ENCODE measurements at places on chromosomes 2 and 18.

DNA sequence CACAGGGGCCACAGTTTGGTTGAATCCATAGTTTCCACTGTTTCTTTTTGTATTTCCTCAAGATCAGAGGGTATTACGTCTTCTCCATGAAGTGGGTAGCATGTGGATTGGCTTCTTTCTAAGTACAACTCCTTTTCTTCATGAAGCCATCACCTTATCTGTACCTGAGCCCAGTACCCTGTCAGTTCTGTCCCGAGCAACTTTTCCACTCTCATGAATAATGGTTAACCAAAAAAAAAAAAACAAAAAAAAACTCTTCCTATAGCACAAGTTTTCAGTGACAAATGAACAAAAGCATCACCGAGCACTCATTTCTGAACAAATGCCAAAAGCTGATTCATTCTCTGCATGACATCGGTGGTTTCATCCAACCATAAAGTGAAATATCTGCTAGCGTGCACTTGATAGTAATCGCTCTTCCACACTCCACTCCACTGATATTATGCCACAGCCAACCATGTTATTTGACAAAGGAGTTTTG lies 53.0 kb upstream of the CCDC150 start:
- no peak overlapping the region for H3K27ac ChIP-seq
- H3K4me1 ChIP-seq = no peaks in the 10 kb centered on the region
- H3K4me3 ChIP-seq = no peak overlapping the region
- DNase-seq = no peak
- no peaks in the 10 kb centered on the region for H3K36me3 ChIP-seq

DNA sequence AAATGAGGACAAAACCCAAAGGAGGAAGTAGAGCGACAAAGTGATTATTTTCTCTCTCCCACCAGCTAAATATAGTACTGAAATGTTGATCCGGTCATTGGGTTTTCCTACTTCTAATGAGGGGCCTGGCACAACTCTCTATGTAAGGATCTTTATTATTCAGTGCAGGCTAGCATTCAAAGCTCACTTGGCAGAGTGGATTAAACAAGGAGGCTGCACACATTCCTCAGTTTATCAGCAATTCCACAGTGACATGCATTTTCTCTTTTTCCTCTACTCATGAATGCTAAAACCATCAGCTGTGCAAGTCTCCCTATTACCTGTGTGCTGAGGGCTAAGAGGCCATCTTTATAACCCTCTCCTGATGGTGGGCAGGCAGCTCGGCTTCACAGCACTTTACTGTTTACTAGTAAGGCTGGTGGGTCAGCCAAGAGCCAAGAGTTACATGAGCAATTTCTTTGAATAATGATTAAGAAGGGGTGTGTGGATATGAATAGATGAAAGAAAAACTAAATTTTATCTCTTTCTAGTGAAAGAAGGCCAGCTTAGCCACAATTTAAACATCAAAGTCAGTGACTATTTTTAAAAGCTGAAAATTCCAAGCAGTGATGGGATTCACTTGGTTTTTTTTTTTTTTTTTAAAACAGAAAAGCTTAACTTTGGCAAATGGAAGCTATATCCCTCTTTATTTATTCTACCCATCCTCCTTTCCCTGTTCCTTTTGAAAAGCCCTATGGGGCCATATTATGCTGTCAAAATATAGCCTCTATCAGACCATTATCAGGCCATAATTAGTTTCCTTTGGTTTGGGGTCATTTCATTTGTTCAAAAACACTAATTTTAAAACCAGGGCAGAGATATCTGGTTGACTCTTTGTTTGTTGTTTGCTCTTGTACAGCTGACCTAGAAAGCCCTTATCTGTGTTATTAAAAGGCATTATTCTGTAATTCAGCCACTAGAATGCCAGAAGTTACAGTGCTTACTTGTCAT lies 111.0 kb downstream of the RBM43 start:
- DNase-seq = no peak
- H3K27ac ChIP-seq = no peak overlapping the region
- no peaks in the 10 kb centered on the region for H3K27me3 ChIP-seq
- no peaks in the 10 kb centered on the region for H3K36me3 ChIP-seq

DNA sequence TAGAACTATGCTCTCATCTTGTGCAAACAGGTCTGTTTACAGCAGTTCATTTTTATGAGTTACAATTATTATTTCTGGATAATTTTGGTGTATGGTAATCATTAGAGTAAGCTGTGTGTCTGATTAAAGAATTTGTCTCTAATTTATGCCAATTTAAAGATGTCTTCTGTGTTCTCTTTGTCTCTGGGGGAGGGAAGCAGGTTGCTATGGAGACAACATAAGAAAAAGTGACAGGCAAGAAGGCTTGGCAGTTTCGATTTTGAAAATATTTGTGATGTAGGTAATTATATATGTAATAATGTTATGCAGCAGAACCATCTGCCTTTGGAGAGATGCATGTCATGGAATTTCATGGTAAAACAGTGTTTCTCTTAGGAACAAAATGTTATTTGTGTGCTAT lies 78.2 kb downstream of the SH3RF3 start:
- H3K4me1 ChIP-seq = no peaks in the 10 kb centered on the region
- no peaks in the 10 kb centered on the region for H3K36me3 ChIP-seq
- DNase-seq = no peak
- no peak overlapping the region for H3K27ac ChIP-seq
- H3K27me3 ChIP-seq = no peaks in the 10 kb centered on the region

DNA sequence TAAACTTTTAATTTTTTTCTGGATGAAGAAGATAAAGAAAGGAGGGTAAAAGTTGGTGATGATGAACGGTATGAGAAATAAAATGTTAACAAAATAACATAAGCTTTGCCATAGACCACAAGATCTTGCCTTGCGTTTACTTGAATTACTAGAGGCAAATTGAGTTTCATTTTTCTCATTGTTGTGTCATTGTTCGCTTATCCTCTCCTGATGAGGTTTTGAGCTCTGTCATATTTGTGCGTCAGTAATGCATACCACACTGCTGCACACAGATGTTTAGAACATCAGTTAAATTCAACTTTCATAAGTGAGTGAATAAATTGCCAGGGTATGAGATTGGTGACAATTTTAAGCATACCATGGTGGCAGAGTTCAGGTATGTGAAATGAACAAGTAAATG lies 843.6 kb downstream of the SUCLG1 start:
- no peak overlapping the region for H3K27ac ChIP-seq
- H3K36me3 ChIP-seq = no peaks in the 10 kb centered on the region
- no peak for DNase-seq
- H3K4me1 ChIP-seq = no peaks in the 10 kb centered on the region

- no peak for DNase-seq
- H3K36me3 ChIP-seq = no peaks in the 10 kb centered on the region
- H3K27me3 ChIP-seq = no peaks in the 10 kb centered on the region
- H3K27ac ChIP-seq = no peak overlapping the region
- no peak overlapping the region for H3K4me3 ChIP-seq
Observed at GRCh38 chr2:240156435-240157146, 16.1 kb upstream of the OTOS start.

GRCh38 chr2:11079136-11079824 lies 76.0 kb upstream of the SLC66A3 start:
- no peaks in the 10 kb centered on the region for H3K27me3 ChIP-seq
- H3K27ac ChIP-seq = no peak overlapping the region
- no peak overlapping the region for H3K4me3 ChIP-seq

- DNase-seq = no peak
- H3K27me3 ChIP-seq = no peaks in the 10 kb centered on the region
- H3K27ac ChIP-seq = no peak overlapping the region
- no peak overlapping the region for H3K4me3 ChIP-seq
Observed at GRCh38 chr2:60992985-60993392, 24.5 kb upstream of the PEX13 start.

All from ovary (tissue), 10 donors.